ENCODE measurements at places on chromosomes 13 and 19. TPM values are rescaled to one million over a fixed set of nuclear protein-coding genes. Genes with fewer than 3 reads are reported as not detected.

The KLK12 gene
- polyA plus RNA-seq, result not detected

The SHISA2 gene
- not detected for polyA plus RNA-seq

The GJB6 gene
- not detected for polyA plus RNA-seq

The ZNF724 gene
- polyA plus RNA-seq, result not detected

The LILRA5 gene
- polyA plus RNA-seq, result 1.7 TPM

The LMTK3 gene
- polyA plus RNA-seq, result 0.51 TPM

DNA sequence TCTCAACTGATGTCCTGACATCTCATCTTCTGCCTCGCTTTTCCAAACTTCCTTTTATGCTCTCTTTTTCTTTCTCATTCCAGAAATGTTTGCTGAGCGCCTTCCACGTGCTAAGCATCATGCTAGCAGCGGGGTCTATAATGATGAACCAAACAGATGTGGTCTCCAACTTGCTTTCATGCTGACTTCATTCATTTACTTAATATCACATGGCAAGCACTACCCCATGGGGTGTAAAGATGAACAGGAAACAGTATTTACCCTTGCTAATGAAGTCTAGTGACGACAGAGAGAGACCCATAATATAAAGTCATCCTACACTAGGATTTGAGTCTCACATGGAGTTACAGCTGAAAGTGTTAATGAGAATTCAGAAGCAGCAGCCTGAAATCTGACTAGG, 21.6 kb upstream of the URAD start:
- DNase-seq, result no peak

GRCh38 chr13:100854006-100854405, 179.4 kb upstream of the TMTC4 start:
- no peak for DNase-seq

- DNase-seq, result no peak
These were observed 13.6 kb upstream of the DACT3 start for GRCh38 chr19:46674416-46675178.

GRCh38 chr19:7104747-7105447, 35.4 kb downstream of the ZNF557 start:
- no peak for DNase-seq

- DNase-seq, result no peak
These were observed 321.8 kb upstream of the NBEA start for GRCh38 chr13:34620074-34620850.

GRCh38 chr13:51520524-51520923, 63.7 kb upstream of the WDFY2 start:
- DNase-seq, result no peak

- DNase-seq, result no peak
These were observed 8.9 kb upstream of the CRTC1 start for GRCh38 chr19:18674616-18675015.

DNA sequence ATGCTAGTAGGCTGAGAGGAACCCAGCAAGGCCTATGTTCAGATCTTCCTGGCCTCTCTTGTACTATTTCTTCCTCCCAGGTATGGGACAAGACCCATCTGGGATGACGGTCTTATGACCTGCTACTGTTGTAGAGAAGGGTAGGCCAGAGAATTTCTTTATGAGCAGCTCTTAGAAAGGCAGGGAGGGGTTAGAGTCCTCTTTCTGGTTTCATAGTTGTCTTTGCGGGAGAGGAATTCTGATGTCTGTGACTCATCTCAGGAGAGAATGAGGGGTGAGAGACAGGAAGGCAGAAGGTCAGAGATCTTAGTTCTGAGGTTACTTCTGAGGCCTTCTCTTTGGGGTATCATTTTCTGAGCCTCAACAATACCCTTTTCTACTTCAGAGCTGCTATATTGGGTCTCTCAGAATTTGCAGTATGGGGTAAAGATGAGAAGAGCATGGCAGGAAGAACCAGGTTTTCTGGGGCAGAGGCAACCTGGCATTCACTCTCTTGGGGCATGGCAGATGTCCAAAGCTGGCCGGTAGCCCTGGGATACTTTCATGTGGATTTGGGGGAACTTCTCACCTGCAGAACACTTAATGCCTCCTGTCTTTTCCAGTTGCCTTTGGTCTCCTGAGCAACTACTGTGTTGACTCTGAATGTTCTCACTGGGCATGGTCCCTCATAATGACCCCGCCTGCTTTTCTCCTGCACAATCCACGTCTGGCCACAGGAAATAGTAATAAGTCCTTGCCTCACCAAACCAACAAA, 154.4 kb downstream of the GGACT start:
- DNase-seq, result no peak

Measured in aorta (tissue), 5 donors.